ENCODE measurements at places on chromosomes 11 and 22. TPM values are rescaled to one million over a fixed set of nuclear protein-coding genes. Genes with fewer than 3 reads are reported as not detected.

DNA sequence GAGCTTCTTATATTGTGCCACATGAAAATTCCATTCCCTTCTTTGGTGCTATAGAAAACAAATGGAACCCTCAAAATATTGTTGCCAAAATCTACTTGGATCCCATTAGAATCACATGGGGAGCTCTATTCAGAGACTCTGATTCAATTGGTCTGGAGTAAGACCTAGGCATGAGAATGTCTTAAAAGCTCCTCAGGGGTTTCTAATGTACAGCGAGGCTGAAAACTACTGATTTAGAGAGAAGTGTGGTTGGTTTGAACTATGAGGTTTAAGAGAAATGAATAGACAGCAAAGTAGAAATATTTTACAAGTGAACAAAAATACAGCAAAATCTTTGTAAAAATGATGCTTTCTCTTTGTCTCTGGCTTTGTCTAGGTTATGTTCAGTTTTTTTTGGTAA lies 514.7 kb downstream of the CNTN5 start:
- H3K36me3 ChIP-seq: no peaks in the 10 kb centered on the region
- no peak for DNase-seq
- H3K27me3 ChIP-seq: no peaks in the 10 kb centered on the region
- H3K4me3 ChIP-seq: no peak overlapping the region
- H3K4me1 ChIP-seq: no peaks in the 10 kb centered on the region

DNA sequence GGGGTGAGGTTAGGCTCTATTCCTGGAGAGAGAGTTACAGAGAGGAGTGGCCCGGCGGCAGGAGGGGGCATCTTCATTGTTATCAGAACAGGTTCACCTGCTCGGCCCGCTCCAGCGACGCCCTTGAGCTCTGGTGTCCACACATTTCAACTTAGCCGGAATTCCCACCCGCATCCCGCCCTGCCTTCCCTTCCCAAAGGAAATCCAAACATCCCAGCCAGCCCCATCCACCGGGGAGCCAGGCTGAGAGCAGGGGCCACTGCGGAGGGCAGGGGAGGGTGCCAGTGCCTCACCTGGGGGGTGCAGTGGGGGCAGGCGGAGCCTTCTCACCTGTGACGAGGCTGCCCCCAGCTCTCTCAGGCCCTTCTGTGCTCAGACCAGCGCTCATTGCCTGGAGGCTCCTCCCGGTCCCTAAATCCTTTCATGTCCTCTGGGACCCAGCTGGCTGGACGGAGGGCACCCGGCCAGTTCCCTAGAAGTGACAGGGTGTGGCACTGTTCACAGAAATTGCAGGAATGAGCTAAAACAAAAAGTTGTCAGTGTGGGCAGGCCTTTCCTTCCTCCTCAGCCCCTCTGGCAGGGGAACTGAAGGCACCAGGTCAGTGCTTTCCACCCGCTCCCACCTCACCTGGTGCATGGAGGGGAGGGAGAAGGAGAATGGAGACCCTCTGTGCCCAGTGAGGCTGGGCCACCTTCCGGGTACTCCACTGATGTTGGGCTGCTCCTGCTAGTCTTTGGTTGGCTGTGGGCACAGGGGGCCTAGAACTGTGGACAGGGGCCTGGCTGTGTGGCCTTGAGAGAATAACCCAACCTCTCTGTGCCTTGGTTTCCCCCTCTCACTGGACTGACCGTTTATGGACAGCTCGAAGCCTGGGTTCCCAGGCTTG lies 2.2 kb upstream of the MRGPRG start:
- H3K4me3 ChIP-seq: no peak overlapping the region
- DNase-seq: no peak
- no peaks in the 10 kb centered on the region for H3K4me1 ChIP-seq
- H3K27me3 ChIP-seq: no peaks in the 10 kb centered on the region

The RAB3IL1 gene
- 0.53 TPM for total RNA-seq

The KCNQ1 gene
- total RNA-seq: 2.6 TPM

The ANO1 gene
- total RNA-seq: not detected

GRCh38 chr22:39106326-39106725 lies 9.3 kb downstream of the APOBEC3H start:
- H3K4me3 ChIP-seq: no peak overlapping the region
- no peak overlapping the region for H3K27ac ChIP-seq
- H3K4me1 ChIP-seq: no peaks in the 10 kb centered on the region
- H3K27me3 ChIP-seq: no peaks in the 10 kb centered on the region
- no peaks in the 10 kb centered on the region for H3K36me3 ChIP-seq
- no peak for DNase-seq

DNA sequence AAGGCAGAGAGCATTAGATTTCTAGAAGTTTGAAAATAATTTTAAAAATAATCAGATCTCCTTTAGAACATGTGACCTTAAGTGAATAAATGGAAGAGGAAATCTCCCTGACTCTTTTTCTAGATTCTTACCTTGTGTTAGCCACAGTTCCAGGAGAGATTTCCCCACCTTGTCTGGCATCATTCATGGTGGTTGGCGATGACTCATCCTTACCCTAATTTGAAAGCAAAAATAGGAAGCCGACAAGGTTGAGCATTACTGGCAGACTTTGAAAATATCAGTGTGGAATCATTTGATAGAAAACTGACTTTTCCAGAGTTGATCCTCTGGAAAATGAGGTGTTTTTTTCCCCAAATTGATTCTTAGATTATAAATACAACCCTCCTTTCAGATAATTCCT lies 48.1 kb downstream of the CNTN5 start:
- no peaks in the 10 kb centered on the region for H3K4me1 ChIP-seq
- H3K27ac ChIP-seq: no peak overlapping the region
- DNase-seq: no peak
- H3K4me3 ChIP-seq: no peak overlapping the region
- no peaks in the 10 kb centered on the region for H3K36me3 ChIP-seq

The SYT12 gene
- not detected for total RNA-seq

DNA sequence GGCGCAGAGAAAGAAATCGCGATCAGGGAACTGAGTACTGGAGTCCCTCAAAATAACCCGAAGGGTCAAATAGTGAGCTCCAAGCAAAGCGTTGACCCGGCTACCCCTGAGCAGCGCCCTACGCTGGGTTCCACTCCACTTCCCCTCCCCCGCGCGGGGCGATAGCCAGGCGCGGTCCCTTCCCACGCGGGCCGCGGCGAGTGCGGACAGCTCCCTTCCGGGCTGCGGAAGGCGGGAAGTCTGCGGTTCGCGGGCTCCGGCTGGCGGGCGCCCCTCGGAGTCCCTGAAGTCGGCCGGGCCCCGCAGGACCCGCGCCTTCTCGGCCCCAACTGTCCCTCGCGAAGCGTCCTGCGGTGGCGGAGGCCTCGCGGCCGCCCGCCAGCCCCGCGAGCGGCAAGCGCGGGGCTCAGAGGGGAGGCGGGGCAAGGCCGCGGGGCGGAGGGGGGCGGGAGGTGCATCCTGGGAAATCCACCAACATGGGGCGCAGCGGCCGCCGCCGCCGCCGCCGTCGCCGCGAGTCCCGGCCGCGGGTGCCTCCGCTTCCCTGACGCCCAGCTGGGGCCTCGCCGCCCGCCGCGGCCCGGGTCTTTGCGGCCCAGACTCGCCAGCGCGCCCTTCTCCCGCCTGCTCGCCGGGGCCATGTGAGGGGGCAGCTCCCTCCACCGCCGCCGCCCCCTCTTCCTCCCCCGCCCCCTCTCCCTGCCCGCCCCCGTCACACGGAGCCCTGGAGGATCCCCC lies at the start of gene QSER1:
Gene QSER1, plus strand, starts transcription at position 457 of the 738 bp plus-strand sequence. CDS start 315 bp downstream, outside the sequence.
- H3K4me1 ChIP-seq: peaks cover 15% of the 10 kb centered on the region
- peak; percentile 58 for DNase-seq
- H3K36me3 ChIP-seq: no peaks in the 10 kb centered on the region
- peak within 1 kb of the TSS; percentile 75 for H3K4me3 ChIP-seq
- no peaks in the 10 kb centered on the region for H3K27me3 ChIP-seq

DNA sequence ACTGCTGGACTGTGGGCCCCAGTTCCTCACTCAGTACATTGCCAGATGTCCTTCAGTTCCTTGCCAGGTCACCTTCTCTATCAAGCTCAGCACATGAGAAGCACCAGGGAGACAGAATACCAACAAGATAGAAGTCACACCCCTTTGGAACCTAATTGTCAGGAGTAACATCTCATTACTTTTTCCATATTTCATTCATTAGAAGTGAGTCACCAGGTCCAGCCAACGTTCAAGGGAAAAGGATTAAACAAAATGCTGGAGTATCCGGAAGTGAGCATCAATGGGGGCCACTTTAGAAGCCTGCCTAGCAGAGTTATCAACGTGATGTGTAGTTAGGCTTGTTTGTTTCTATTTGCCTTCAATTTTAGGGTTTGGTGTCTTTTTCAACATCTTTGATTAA lies 569.3 kb downstream of the MIAT start:
- H3K4me3 ChIP-seq: no peak overlapping the region
- no peak overlapping the region for H3K27ac ChIP-seq
- no peaks in the 10 kb centered on the region for H3K27me3 ChIP-seq
- no peak for DNase-seq
- H3K36me3 ChIP-seq: no peaks in the 10 kb centered on the region

DNA sequence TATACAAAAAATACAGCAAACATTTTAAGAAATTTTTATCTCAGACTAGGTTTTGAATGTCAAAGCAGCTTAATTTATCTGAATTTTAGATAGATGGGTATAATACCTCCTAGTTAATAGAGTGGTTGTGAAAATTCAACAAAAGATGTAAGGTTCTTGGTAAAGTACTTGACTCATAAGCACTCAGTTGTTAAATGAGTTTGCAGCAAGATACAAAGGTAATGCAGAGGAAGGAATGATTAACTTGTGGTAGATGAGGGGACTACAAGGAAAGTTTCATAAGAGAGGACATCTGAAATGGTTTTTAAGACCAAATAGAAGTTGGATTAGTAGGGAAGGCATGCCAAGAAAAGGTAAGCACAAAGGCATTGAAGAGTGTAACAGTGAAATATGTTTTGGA lies 37.4 kb downstream of the PPME1 start:
- no peak overlapping the region for H3K27ac ChIP-seq
- no peaks in the 10 kb centered on the region for H3K27me3 ChIP-seq
- no peaks in the 10 kb centered on the region for H3K4me1 ChIP-seq
- peaks cover 11% of the 10 kb centered on the region for H3K36me3 ChIP-seq
- no peak overlapping the region for H3K4me3 ChIP-seq
- DNase-seq: no peak

- H3K4me3 ChIP-seq: no peak overlapping the region
- H3K27me3 ChIP-seq: no peaks in the 10 kb centered on the region
- no peak overlapping the region for H3K27ac ChIP-seq
- H3K36me3 ChIP-seq: no peaks in the 10 kb centered on the region
Measured at GRCh38 chr11:122341477-122341876, 225.5 kb upstream of the BLID start.

The OR51B4 gene
- not detected for total RNA-seq

DNA sequence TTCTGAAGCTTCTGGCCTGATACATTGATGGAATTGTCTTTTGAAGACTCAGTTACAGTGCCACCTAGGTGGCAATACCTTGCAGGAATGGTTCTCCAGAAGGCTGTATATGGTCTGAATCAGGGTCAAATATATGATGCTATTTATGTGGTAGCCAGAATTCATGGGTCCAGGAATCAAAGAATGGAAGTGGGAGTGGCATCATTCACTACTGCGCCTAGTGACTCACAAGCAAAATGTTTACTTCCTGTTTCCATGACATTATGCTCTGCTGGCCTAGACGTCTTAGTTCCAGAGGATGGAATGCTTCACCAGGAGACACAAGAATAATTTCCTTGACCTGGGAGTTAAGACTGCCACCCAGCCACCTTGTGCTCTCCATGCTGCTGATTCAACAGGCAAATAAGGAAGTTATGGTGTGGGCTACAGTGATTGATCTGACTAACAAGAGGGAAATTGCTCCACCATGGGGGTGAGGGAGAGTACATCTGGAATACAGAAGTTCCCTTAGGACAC lies 491.8 kb downstream of the ETS1 start:
- no peaks in the 10 kb centered on the region for H3K4me1 ChIP-seq
- no peaks in the 10 kb centered on the region for H3K27me3 ChIP-seq
- no peak for DNase-seq
- no peaks in the 10 kb centered on the region for H3K36me3 ChIP-seq
- no peak overlapping the region for H3K4me3 ChIP-seq

The EIF4ENIF1 gene
- 52.1 TPM for total RNA-seq

The TEX54 gene
- not detected for total RNA-seq

- H3K4me1 ChIP-seq: no peaks in the 10 kb centered on the region
- H3K27ac ChIP-seq: no peak overlapping the region
- no peak for DNase-seq
- H3K36me3 ChIP-seq: no peaks in the 10 kb centered on the region
Measured at GRCh38 chr11:120028181-120028896, 109.6 kb downstream of the TRIM29 start.

GRCh38 chr11:104033561-104033960 lies 2.9 kb upstream of the DDI1 start:
- H3K4me1 ChIP-seq: no peaks in the 10 kb centered on the region
- DNase-seq: no peak
- no peak overlapping the region for H3K27ac ChIP-seq
- H3K4me3 ChIP-seq: no peak overlapping the region
- no peaks in the 10 kb centered on the region for H3K27me3 ChIP-seq

The MUC5B gene
- not detected for total RNA-seq

GRCh38 chr11:4672470-4672869 lies 25.2 kb downstream of the OR51E2 start:
- no peaks in the 10 kb centered on the region for H3K4me1 ChIP-seq
- H3K36me3 ChIP-seq: no peaks in the 10 kb centered on the region
- H3K27me3 ChIP-seq: no peaks in the 10 kb centered on the region
- DNase-seq: no peak
- no peak overlapping the region for H3K4me3 ChIP-seq
- H3K27ac ChIP-seq: no peak overlapping the region

DNA sequence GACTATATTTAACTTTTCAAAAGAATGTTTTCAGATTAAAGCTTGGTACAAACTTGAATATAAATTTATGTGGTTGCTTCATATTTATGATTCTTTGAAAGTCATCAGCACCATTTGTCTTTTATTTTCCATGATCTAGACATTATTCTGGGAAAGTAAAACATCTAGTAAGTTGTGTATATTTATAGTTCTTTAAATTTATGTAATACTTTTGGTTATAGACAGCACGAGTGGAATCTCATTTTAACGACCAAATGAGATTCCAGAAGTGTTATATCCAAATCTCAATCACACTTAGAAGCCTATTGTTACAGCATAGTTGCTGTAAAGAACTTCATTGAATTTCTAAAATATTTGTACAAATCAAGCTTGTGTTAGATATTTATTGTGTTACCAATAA lies 212.3 kb downstream of the DDX10 start:
- H3K27me3 ChIP-seq: no peaks in the 10 kb centered on the region
- H3K4me3 ChIP-seq: no peak overlapping the region
- DNase-seq: no peak
- H3K4me1 ChIP-seq: no peaks in the 10 kb centered on the region
- no peak overlapping the region for H3K27ac ChIP-seq

The TEX12 gene
- total RNA-seq: 0.27 TPM

DNA sequence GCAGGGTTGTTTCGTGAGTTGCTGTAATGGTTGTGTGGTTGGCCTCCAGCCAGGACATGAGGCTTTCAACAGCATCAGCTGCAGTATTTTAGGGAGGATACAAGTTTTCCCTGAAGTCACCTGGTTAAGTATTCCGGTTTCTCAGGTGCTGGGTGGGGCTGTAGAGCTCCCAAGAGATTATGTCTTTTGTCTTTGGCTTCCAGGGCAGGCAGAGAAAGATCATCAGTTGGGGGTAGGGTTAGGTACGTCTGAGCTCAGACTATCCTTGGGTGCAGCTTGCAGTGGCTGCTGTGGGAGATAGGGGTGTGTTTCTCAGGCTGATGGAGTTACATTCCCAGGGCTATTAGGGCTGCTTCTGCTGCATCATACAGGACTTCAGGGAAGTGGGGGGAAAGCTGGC lies 47.5 kb upstream of the MRGPRX1 start:
- H3K27me3 ChIP-seq: no peaks in the 10 kb centered on the region
- no peak for DNase-seq
- H3K27ac ChIP-seq: no peak overlapping the region
- H3K4me3 ChIP-seq: no peak overlapping the region
- H3K36me3 ChIP-seq: no peaks in the 10 kb centered on the region

Measured in CD8-positive, alpha-beta memory T cell (primary cell).